ENCODE measurements at places on chromosomes 6 and 20.

GRCh38 chr6:137283940-137284810 lies 65.0 kb upstream of the IFNGR1 start:
- DNase-seq: no peak

DNA sequence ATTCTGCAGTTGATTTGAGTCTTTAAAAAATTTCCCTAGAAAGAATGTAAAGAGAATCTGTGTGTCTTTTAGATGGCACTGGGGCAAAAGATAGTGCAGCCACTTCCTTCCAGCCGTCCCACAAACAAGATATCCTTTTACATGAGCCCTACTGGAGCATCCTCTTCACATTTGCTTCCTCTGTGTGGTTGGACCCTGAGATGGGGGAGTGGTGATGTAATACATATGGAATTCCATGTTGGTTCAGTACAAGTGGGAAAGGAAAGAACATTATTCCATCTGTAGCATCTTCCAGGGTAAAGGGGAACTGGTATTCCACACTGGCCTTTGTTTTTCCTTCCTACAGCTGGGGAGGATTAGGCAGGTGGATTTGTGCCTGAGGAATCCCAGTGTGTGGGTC lies 78.9 kb upstream of the ISM1 start:
- no peak for DNase-seq

GRCh38 chr6:49552596-49552995 lies 2.1 kb downstream of the C6orf141 start:
- DNase-seq: no peak

- DNase-seq: no peak
Measured at GRCh38 chr6:72616406-72617015, 5.4 kb upstream of the KCNQ5 start.

DNA sequence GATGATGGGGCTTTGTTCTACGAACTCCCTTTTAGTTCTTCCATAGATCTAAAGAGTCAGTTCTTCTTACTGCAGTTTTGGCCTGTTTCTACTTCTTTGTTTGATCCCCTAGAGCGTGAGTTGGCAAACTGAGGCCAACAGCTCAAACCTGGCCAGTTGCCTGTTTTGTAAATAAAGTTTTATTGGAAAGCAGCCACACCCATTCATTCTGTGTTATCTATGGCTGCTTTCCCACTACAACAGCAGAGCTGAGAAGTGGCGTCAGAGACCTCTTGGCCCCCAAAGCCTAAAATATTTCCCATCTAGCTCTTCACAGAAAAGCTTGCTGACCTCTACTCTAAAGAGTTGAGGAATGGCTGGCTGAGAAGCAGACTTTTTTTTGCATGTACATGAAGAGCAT lies 52.2 kb downstream of the EYA2 start:
- DNase-seq: no peak

DNA sequence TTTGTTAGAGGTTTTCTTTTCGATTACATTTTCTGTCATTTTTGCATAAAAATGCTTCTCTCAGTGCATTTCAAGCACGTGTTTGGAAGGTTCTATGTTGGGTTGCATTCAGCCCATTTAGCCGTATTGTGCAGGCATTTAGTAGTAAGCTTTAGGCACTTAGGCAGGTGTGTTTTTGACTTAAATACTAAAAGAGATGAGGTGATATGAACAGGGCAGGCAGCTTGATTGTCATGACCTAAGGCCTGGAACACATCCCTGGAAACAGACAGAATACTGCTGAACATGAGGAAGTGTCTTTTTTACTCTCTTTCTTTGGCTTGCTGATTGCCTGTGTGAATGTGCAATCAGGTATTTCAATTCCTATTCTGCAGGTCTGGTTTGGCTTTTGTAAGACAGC lies 610.5 kb upstream of the MAN1A1 start:
- DNase-seq: no peak

DNA sequence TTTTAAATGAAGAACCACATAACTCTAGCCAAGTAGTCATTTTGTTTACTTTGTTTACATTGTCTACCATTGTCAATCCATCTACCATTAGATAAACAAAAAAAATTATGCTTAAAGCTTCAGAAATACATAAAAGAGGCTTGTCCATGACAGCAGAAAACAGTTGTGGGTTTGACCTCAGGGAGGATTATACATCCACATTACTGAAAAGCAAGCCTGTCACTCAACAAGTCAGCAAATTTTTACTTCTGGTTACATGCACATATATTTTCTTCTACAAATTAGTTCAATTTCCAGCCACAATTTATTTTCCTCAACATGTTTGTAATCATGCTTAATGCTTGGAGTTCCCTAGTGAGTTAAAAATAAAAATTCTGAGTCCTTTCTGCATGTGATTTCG lies 713.3 kb downstream of the COL12A1 start:
- no peak for DNase-seq

GRCh38 chr6:97674802-97675201 lies 391.8 kb upstream of the MMS22L start:
- no peak for DNase-seq

DNA sequence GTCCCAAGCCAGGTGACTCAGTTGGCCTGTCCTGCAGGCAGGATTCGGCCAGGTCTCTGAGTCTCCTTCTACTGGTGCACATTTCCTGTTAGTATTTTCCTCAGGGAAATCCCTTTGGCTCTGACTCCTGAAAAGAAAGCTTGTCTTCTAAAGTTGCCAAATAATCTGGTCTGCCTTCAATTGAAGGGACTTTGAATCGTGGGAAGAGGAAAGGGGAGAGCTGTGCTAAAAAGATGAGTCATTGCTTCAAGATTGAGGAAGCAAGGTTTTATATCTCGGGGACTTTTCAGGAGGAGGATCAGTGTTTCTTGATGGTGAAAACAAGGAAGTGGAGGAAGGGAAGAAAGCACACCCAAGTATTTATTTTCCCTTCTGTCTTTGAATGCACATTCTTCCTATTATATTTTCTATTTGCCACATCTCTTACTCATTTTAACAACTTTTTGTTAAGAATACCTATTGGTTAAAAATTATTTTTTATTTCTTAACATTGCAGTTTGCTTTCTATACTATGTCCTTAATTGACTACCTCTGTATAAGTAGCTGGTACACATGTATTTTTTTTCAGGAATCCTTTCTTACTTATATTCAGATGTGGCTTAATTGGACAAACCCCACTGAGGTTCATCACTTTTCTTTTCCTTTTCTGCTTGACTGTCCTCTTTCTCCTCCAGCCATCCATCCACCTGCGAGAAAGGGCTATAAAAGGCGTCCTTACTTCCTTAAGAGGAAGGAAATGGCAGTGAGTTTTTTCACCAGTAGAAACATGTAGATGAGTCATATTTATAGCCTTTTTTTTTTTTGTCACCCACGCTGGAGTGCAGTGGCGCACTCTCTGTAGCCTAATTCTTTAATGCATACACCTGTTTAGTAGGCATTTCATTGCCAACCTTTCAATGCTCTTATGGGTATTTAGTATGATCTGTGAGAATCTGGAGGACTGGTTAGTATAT lies 15.0 kb upstream of the IFNGR1 start:
- DNase-seq: peak; percentile 60

DNA sequence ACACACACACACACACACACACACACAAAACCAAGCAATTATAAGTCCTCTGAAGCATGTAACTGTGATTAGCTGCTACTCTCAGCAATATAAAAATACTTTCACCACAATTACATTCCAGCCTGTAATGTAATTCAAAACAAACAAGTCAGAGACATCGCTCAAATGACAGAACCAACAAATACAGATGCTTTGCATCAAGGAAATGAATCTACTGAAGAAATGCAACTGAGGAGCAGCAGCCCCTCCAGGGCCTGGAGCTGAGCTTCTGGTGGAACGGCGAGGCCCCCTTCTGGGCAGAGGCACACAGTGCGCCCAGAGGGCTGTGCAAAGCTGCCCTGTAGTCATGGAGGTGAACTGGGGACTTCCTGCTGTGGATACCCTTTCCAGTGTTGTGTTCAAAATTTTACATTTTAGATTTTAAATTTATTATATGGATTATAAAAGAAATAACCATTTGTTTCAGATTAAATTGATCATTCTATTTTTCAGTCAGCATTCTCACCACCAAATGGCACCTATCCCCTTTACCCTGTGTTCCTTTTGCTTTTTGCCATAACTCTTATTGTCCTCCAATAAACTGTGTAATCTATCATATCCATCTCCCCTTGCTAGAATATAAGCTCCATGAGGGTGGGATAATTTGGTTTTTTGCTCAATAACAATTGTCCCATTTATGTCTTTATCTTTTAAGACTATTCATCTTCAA lies 23.2 kb downstream of the ADAT2 start:
- peak; percentile 83 for DNase-seq

GRCh38 chr20:53853111-53853713 lies 217.2 kb downstream of the BCAS1 start:
- DNase-seq: no peak

DNA sequence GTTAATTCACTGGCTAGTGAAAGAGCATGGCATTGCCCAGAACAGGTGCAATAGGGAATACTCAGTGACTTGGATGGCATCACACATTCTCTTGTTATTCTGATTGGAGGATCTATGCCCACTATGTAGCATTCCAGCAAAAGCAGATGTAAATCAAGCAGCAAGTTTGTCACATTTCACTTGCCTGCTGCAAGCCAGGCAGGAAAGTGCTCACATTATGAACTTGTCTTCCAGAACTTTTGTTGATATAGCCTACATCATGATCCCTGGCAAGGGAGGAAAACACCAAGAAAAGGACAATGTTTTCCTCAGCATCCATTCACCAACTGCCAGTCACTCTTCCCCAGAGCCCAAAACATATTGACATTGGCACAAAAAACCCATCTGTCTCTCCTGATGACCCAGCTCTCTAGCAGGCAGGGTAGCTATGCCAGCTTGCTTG lies 77.8 kb downstream of the ARHGAP18 start:
- no peak for DNase-seq

DNA sequence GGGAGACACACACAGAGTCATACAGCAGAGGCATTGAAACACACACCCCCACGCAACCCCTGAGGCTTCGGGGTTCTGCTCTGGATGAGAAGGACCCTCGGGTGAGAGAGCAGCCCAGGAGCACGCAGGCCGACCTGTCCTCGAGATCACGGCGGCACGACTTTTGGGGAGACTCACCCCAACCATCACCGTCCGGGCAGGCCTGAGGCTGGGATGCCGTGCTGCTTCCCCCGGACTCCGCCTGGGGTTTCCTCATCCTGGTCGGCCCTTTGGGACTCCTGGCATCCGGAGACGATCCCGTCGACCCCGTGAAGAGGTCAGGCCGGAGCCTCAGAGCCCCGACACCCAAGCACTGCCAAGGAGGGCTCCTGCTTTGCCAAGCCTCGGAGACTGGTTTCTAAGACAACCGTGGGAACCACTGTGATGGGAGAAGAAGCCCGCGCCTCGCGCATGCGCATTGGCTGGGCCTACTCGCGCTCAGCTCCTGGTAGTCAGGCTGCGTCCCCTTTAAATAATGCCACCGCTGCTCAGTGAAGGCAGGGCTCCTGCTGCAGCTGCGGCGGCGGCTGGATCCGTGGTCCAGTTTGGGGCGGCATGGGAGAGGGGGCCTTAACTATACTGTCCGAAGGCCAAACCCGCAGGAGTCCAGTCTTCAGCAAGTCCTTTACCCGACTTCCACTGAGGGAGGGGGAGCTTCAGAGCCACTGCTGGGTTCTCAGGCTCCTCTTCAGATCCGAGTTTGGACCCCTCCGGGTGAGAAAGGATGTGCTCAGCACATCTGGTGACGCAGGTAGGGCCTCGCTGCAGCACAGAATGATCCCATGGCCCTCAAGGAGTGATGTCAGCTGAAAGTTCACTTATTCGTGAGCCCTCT lies 171.4 kb upstream of the ZNF337 start:
- DNase-seq: no peak

- DNase-seq: no peak
Measured at GRCh38 chr6:53361549-53362031, 12.8 kb upstream of the ELOVL5 start.

DNA sequence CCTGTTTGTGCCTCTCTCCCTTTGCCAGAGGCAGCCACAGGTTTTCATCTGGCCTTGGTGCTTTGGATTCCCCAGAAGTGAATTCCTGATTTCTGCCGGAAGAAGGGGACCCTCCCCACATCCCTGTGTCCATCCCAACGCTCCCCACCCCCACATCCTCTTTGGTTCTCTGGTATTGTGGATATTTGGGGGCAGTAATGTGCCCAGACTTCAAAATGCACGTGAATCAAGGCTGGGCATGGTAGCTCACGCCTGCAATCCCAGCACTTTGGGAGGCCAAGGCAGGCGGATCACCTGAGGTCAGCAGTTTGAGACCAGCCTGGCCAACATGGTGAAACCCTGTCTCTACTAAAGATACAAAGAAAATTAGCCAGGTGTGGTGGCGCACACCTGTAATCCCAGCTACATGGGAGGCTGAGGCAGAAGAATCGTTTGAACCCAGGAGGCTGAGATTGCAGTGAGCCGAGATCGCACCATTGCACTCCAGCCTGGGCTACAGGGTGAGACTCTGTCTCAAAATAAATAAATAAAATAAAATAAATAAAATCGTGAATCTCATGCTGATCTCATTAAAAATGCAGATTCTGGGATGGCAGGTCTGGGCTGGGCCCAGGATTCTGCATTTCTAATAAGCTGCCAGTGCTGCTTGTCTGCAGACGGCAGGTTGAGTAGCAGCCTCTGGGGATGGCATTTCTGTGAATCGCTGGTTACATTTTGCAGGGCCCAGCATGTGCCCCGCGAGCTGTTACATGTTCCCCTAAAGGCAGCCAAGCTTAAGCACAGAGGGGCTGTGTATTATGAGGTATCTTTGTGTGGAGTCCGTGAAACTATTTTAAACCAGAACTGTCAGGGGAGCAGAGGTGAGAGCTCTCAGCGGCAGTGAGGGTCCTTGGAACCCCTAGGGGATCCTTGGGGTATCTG lies 49.0 kb downstream of the SYNJ2 start:
- no peak for DNase-seq

DNA sequence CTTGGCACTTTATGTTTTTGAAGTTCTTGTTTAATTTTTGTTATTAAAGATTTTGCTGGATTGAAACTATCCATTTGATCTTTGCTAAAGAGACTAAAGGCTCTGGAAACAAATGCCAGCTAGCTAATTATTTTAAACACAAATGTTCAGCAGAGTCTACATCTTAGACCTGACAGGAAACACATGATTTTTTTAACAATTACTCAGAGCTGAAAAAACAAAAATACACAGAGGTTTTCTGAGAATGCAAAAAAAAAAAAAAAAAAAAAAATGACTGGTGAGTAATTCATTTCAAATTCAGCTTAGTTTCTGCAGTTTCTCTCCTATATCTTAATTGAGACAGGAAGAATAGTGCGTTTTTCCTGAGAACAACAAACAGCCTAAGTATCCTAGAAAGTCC lies 448.0 kb downstream of the TENT5A start:
- DNase-seq: peak; percentile 2

- DNase-seq: no peak
Measured at GRCh38 chr20:46089167-46089416, 670 bp downstream of the NCOA5 start.

Data from fibroblast of skin of left biceps (primary cell).